ENCODE measurements at places on chromosomes 7 and 10.

GRCh38 chr7:24337180-24337579 lies 53.2 kb downstream of the NPY start:
- DNase-seq, result no peak

DNA sequence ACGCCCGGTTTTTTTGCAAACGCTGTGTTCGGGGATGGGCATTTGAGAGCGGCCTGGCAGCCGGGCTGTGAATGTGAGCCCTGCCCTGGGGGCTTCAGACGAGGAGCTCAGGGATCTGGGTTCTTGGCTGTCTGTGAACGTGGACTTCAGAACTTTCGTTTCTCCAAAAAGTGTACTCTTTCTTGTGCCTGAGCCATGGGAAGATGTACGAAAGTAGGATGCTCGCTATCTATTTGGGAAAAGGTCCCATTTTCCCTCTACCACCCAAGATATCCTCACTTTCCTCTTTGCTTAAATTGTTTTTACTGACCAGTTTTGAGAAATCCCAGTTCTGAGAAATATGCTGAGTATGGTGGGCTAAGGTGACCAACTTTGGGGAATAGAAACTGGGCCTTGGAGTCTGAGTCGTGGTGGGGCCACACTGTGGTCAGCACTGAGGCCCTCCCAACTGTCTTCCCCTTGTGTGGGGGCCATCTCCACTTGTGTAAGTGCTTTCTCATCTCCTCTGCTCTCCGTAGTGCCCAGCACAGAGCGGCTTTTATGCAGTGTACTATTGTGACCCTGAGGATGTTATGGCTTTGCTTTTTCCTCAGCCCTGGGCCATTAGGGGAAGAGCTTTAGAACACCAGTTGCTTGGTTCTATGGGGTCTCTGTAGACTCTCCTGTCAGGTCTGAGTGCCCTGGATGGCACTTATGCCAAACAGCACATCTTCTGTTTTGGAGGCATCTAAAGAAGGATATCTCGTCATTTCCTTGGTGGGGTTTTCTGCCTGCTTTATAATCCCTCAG lies 918 bp downstream of the DBNL start:
- DNase-seq, result no peak

DNA sequence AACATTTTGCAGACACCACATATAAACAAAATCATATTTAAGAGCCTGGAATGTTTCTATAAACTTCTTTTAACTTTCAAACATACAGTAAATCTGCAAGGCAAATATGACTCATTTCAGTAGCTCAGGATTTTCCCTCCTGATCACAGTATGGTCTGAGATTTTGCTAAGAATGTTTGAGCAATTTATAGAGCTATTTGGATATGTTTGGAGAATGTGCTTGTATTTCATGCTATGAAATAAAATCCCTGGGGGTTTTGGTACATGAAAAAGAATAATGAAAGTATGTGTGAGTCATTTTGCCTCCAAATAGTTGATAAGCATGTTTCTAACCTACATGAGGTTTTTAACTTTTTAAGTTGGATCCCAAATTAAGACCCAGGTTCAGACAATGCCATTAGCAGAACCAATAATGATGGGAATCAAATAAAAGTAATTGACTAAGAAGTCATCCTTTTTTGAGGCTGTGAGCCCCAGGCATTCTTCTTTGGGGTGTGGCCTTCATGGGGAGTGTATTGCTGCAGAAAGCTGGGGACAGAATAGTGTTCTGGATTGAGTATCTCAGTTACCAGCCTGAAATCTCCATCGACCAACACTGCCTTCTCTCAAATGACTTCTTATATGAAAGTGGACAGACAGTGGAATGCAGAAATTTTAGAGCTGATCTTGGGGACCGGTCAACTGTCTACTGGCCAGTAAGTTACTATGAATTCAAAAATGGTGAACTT lies 66.1 kb upstream of the AGBL3 start:
- peak; percentile 98 for DNase-seq

GRCh38 chr10:51000164-51000563 lies 74.1 kb upstream of the PRKG1 start:
- peak; percentile 87 for DNase-seq

- no peak for DNase-seq
Measured at GRCh38 chr7:31384466-31384865, 43.9 kb upstream of the NEUROD6 start.

- DNase-seq, result no peak
Measured at GRCh38 chr7:127477295-127478023, 85.0 kb upstream of the ZNF800 start.

GRCh38 chr7:94397722-94398121 lies 3.0 kb downstream of the COL1A2 start:
- no peak for DNase-seq

DNA sequence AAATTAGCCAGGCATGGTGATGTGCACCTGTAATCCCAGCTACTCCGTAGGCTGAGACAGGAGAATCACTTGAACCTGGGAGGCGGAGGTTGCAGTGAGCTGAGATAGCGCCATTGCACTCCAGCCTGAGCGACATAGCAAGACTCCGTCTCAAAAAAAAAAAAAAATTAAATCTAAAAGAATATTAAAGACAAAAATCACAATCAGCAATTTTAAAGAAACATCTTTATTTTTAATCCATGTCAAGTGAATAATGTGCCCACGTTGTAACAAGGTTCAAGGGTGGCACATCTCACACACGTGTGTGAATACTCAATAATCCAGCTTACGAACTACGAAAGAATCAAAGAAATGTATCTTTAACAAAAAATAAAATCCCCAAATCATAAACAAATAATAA lies 23.0 kb downstream of the SLC37A3 start:
- no peak for DNase-seq

- no peak for DNase-seq
Measured at GRCh38 chr7:135721198-135721820, 6.7 kb downstream of the SLC13A4 start.

GRCh38 chr7:131034166-131034881 lies 293.4 kb upstream of the MKLN1 start:
- DNase-seq, result no peak

- no peak for DNase-seq
Measured at GRCh38 chr10:63702092-63702491, 180.9 kb downstream of the REEP3 start.

DNA sequence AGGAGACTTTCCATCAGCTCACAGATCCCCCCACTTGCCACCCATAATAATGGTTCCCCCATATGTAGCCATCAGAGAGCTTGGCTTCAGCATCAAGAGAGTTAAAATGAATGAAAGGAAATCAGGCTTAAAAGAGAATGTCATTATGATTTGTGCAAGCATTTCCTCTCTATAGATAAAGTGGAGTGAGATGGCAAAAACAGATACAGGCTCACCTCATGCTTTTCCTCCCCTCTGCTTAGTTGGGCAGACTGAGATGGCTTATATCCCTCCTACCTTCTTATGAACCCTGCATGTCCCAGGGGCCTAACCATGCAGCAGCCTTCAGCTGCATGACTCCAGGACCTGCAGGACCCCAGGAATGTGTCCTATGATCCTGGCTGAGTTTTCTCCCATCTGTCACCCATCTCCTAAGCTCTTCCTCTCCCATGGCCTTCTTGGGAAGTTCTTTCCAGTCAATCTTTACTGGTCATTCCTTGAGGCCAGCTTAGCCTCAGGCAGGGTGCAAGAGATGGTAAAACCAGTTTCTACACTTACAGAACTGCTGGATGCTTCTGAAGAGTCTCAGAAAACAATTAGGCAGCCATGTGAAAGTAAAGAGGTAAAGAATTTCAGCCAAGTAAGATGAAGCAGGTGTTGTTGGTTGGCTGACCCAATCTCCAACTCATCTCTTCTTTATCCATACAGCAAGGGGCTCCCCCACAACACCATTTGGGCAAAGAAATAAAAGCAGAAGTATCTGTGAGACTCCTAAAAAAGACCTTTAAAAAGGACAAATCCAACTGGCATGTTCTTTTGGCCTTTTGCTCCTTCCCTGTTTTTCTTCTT lies 159.7 kb downstream of the RTKN2 start:
- DNase-seq, result no peak

GRCh38 chr7:127882313-127882920 lies 148.8 kb downstream of the LRRC4 start:
- DNase-seq, result no peak

- DNase-seq, result no peak
Measured at GRCh38 chr7:35553519-35553918, 141.4 kb downstream of the HERPUD2 start.

DNA sequence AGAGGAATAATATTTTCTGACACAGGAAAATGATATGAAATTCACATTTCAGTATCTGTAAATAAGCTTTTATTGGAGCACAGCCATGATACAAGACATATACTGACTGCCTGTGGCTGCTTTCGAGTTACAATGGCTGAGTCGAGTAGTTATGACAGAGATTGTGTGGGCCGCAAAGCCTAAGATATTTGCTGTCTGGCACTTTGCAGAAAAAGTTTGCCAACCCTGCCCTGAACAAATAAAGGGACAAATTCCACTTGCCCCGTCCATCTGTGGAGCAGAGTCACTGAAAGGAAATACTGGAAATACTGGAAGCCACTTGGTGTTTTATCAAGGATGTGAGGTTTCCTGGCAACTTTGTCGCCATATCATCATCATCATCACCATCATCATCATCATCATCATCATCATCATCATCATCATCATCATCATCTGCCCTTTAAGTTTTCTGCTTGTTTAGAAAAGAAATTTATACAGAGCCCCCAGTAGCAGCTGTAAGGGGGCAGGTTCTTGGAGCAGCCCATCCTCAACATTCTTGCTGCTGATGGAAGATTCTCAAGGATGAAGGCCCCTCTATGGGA lies 85.8 kb downstream of the TCF7L2 start:
- DNase-seq, result no peak

DNA sequence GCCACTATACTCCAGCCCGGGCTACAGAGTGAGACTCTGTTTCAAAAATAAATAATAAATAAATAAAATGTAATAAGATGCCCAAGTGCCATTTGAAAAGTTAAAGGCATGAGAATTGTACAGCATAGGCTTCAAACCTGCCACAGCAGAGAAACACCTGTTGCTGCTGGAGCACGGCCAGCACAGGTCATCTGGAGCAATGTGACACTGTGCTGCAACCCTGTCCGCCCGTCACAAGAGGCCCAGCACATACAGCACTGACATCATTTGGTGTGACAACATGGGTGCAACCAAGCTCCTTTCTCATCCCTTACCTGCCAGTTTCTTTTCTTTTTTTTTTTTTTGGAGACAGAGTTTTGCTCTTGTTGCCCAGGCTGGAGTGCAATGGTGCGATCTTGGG lies 1.3 kb downstream of the RFC2 start:
- DNase-seq, result no peak

DNA sequence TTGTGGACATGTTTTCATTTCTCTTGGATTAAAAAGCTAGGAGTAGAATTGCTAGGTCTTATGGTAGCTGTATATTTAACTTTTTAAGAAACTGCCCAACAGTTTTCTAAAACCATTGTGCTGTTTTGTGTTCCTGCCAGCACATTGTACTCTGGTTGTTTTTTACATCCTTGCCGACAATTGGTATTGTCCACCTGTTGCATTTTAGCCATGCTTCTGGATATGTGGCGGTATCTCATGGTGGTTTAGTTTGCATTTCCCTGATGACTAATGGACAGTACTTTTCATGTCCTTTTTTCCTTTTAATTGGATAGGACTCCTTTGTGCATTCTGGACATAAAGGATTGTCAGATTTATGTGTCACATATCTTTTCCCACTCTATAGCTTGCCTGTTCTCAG lies 45.5 kb downstream of the STK17A start:
- no peak for DNase-seq

DNA sequence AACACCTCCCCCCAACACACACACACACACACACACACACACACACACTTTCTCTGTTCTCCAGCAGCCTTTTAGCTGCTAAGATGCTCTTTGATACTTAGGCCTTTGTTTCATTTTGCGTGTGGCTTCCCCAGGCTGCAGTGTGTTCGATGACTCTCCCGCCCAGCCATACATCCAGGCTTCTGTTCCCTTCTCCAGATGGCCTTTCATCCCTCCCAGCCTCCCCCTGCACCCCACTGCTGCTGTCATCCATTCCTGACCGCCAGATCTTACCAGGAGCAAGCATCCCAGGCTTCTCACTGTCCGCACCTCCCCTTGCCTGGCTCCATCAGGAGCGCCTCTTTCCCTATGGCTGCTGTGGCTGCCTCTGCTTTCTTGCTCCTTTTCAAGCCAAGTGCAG lies 77.8 kb upstream of the PPIF start:
- no peak for DNase-seq

- DNase-seq, result no peak
Measured at GRCh38 chr10:117137031-117137910, 799 bp downstream of the VAX1 start.

GRCh38 chr10:33783557-33783956 lies 449.1 kb upstream of the NRP1 start:
- no peak for DNase-seq

Measured in fibroblast of skin of left quadriceps (primary cell).